Iris pigment epithelial cell (primary cell): ENCODE measurements at places on chromosomes 2 and 18.

DNA sequence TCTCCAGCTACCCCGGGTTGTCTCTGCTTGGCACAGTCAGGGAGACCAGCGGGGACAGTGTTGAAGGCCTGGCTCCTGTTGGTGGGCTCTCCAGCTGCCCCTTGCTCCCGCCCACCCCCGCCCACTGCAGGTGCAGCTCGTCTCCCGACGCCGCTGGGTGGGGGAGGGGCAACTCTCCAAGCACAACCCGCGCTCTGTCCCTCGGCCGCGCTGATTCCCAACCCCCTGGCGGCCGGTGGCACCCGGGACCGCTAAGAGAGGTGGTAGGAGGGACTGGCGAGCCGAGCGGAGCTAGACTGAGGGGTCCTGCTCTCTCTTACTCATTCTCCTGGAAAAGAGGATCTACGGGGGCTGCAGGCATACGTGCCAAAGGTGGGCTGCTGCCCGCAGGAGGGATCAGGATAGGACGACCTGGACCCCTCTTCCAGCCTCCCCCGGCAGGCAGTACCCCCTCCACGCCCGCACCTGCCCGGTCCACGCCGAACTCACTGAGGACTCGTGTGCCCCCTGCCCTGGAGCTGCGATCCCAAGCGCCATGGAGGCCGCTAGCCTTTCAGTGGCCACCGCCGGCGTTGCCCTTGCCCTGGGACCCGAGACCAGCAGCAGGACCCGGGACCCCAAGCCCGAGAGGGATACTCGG is 44.5 kb downstream of the DDX18 start:
- no peak for DNase-seq

DNA sequence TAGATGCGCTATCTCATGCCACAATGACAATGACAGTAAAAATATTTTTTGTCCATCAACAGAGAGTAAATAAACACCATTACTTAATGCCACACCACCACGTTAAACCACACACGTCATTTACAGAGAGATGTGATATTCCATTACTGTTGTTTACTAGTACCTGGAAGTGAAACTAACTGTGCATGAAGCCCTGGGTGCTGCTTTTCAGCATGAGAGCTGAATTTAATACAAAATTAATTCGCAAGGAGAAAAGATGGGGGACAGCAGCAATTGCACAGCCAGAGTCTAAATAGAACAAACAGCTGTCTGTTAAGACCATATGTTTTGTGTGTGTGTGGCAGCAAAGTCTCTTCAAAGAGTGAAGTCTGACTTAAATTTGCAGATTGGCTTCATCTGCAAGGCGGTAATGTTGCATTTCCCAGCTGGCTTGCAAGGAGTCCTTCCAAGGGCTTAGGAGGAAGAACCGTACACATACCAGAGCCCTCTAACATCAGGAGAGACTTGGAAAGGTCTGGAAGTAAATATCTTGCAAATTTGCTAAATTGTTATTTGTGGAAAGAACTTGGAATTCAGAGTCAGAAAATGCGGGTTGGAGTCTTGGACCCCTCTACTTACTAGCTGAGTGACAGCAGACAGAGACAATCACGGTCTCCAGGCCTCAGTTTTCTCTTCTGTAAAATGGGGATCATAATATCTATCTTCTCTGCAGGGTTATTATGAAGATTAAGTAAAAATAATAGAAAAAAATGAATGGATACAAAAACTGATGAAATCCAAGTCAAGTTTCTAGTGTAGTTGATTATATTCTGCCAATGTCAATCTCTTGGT is 127.6 kb downstream of the ALPK2 start:
- DNase-seq = no peak

DNA sequence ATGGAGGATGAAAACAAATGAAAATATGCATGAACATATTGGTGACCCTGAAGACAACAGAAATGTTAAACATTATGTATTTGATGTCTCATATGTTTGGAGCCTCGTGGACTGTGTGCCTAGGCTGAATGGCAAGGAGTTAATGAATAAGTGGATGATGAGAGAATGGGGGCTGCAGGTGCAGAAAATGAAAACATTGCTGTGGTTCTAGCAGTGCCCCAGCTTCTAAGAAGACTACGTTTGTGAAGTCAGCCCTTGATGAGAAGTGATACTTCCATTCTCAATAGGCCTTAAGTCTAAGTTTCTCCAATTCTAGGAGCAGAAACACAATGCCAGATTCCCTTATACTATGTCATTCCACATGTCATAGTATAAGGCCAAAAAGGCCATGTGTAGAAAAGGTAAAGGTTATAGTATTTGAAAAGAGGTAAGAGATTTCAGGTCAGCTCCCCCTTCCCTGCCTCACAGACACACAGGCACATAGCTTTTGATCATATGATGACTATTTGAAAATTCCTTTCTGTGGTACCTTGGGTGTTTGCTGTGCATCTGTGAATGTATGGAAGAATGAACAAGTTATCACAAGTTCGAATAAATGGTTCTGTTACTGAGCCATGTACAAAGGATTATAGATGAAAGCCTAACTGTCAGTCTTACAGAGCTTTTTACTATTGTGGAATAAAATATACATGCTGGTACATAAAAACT is 280.8 kb downstream of the SETBP1 start:
- DNase-seq = no peak

GRCh38 chr2:33108483-33109443 is 162.0 kb downstream of the LTBP1 start:
- DNase-seq = peak; percentile 32

- no peak for DNase-seq
Observed at GRCh38 chr18:5627776-5628511, 84.1 kb upstream of the EPB41L3 start.

- peak; percentile 47 for DNase-seq
Observed at GRCh38 chr2:177573120-177573519, 180.5 kb downstream of the AGPS start.
